Activated CD4-positive, alpha-beta memory T cell treated with anti-CD3 and anti-CD28 coated beads for 36 hours (primary cell): ENCODE measurements at places on chromosomes 2 and 18.

- no peak for DNase-seq
These were observed 34.1 kb upstream of the SOS1 start for GRCh38 chr2:39154944-39155343.

DNA sequence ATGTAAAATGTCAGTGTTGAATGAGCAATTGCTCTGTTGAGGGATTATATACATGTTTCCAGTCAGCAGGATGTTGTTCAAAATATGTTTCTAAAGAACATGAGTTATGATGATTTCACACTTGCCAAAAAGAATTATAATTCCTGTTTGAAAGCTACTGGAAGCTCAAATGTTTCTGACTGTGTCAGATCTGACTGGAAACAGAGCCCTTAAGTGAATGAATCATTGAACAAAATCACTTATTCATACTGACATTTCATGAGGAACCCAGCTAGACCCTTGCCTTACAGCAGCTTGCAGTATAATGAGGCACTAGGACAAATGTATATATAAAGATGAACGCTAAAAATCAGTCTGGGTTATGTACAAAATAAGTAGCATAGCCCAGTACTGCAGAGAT lies 35.4 kb upstream of the ITGAV start:
- no peak for DNase-seq

DNA sequence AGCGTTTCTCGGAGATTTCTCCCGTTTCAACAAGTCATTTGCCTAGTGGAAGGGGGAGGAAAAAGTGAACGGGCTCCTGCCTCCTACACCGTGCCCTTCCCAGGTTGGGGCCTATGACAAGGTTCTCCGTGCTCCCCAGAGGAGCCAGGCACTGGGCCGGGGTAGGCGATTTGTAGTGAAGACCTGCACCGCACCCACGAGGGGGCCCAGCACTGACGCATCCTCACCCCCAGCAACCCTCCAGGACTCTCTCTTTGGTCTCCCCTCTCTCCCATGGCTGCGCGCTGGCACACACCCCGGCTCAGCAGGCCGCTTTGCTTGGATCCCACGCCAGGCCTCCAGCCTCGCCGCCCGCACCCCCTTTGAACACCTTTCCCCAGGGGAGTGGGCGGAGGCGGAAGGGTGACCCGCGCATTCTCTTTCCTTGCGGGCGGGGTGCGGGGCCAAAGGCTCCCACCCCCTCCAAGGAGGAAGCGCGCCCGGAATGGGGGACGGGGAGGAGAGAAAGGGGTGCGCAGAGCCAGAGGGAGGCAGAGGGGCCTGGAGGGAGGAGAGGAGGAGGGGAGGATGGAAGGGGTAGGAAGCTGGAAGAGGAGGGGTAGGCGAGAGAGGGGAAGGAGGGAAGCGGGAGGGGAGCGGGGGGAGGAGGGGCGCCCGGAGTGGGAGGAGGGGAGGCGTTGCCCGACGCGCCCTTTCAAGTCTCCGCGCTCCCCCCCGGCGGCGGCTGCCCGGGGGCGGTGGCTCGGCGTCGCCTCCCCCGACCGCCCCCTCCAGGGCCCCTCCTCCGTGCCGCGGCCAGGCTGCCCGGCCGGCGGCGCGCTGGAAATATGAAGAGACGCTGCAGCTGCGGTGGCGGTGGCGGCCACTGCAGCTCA lies at the start of gene APCDD1:
APCDD1 (plus strand) TSS at position 830 of the 875 bp plus-strand sequence. CDS start 347 bp downstream, outside the sequence.
- DNase-seq, result no peak

GRCh38 chr18:42891705-42892104 lies 223.8 kb downstream of the RIT2 start:
- no peak for DNase-seq

DNA sequence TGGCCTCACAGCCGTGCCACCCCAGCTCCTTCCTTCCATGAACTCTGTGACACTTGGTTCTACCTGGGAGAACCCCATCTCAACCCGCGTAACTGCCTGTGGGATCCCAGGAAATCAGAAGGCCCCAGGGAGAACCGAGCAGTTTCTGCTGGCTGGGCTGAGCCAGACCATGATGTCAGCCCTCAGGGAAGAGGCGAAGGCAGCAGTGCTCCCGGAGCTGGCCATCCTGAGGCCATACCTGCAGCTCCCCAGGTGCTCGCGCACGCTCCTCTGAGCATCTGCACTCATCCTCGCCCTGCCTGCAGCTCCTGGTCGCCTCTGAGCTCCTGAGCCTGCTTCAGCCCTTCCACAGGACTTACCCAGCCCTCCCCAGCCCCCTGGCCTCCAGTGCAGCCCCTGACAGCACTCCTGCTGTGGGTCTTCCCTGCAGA lies 186.1 kb downstream of the SEPTIN10 start:
- no peak for DNase-seq

GRCh38 chr18:4639628-4640310 lies 184.7 kb upstream of the DLGAP1 start:
- no peak for DNase-seq

GRCh38 chr2:31191931-31192330 lies 25.4 kb downstream of the CAPN14 start:
- DNase-seq, result no peak

DNA sequence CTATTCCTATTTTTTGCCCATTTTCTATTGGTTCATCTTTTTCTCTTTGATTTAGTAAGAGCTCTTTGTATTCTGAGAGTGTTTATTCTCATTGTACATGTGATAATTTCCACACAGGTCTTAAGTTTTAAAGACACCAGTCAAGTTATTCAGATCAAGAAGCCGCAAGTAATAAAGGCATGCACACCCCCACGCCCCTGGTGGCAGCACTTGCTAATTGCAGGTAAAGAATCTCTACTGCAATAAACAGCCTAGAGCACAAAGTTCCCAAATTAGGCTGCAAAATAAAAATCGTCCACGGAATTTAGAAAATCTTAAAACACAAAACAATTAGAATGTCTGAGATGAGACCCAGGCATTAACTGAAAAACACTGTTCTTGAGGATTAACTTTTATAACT lies 45.2 kb downstream of the ST3GAL5 start:
- peak; percentile 59 for DNase-seq

GRCh38 chr2:106193690-106193976 lies 468 bp downstream of the UXS1 start:
- no peak for DNase-seq

DNA sequence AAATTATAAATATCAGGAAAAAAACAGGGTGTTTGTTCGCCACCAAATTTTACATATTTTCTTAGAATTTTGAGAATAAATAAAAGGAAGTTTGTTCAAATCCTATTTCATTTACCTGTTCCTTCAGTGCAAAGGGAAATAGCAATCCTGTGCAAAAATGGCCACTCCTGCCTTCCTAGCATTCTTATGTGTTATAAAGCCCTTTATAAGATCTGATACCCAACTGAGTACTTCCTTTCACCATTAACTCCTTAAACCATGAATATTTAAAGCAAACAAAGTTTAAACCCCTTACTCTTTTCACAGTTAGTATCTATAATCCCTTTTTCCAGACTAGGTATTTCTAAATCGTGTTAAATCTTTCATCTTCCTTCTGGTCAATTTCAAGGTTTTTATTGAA lies 427.8 kb downstream of the NR4A2 start:
- DNase-seq, result no peak

GRCh38 chr18:24200494-24201290 lies 61.8 kb downstream of the CABYR start:
- no peak for DNase-seq
